AG20443 (cell line): ENCODE measurements at places on chromosomes 2 and 18.

GRCh38 chr18:42373584-42373983 is 418.6 kb downstream of the PIK3C3 start:
- no peak for DNase-seq

DNA sequence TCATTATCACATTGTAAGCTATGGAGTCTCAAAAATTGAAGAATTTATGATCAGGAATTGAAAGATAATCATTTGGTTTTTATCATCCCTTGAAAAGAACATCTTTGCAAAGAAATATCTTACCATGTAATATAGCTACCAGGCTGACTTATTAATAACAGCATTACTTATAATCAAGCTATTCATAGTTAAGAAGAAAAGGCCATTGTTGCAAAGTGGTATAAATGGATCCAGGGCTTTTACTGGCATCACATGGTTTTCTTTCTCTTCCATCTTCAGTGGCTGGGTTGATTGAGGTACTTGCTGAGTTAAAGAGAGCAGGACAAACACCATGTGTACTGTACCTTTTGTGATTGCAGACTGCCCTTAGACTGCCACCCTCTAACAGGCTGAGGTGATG is 39.6 kb downstream of the MFSD6 start:
- DNase-seq, result no peak

DNA sequence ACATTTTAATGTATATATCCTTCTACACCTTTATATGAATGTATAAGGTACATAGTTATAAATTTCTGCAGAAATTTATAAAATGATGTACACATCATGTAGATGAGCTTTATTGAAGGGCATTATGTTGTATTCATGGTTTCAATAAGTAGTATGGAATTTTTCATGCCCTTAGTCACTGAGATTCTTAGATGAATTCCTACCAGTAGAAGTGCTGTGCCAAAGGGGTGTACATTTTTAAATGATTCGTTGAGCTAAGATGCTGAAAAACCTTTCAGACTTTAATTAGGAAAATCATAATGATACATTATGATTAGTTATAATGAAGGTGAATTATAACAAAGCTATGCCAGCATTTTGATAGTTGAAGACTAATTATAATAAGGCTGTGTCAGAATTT is 115.2 kb downstream of the ZNF236 start:
- no peak for DNase-seq

DNA sequence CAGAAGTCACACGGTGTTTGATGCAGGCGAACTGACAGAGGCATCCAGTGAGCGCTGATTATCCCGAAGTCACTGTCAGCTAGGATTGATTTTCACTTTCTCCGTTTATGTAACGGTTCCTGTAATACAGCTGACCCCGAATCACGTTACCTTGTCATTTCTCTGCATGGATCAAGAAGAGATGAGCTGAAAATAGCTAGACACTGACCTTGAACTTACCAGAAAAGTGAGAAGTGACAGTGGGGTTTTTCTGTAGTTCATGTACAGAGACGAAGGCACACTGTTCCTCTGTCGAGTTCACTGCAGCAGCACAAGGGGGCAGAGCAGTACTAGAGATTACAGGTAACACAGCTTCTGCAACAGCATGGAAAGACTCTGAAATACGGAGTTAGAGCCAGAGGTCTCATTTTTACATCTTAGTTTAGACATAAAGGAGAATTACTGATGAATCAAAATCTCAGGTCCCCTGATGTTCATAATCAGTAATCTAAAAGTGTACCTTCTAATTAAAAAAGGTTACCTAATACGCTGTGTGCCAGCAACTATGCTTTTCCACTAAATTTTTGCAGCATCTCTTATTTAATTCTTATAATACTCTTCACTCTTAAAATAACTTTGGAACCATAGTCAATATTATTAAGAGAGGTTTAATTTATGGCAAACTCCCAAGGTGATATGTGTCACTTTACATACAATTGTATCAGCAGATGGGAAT is 33.1 kb downstream of the ARHGAP15 start:
- DNase-seq, result peak; percentile 14

DNA sequence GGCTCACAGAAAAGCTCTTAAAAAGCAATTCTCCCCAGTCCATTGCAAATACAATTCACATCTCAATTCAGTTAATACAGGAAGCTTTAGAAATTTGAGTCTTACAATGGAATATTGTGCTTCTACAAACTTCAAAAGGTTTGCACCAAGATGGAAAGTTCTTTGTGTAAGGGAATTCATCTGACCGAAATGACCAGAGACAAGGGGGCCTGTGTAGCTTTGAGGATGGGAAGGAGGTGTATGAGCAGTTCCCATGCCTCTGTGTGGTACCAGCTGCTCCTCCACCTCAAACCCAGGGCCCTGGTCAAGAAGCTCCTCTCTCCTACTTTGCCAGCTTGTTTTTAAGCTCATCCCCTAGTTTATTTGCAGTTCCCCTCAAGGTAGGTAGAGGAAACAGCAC is 312.8 kb upstream of the PKDCC start:
- no peak for DNase-seq

GRCh38 chr2:84393829-84394228 is 65.3 kb downstream of the SUCLG1 start:
- peak; percentile 20 for DNase-seq

GRCh38 chr2:219765231-219765911 is 137.9 kb downstream of the SLC4A3 start:
- DNase-seq, result no peak

- no peak for DNase-seq
These were observed 83.1 kb upstream of the KLF7 start for GRCh38 chr2:207248702-207249377.

GRCh38 chr2:233413559-233414272 is 59.4 kb downstream of the DGKD start:
- DNase-seq, result peak; percentile 84

- DNase-seq, result peak; percentile 12
These were observed 13.0 kb downstream of the MCM6 start for GRCh38 chr2:135863233-135863632.

GRCh38 chr2:41741951-41742595 is 305.7 kb upstream of the PKDCC start:
- no peak for DNase-seq

- DNase-seq, result peak; percentile 15
These were observed 260.3 kb downstream of the AFF3 start for GRCh38 chr2:99881901-99882591.

GRCh38 chr2:44546459-44547127 is 184.8 kb downstream of the CAMKMT start:
- no peak for DNase-seq

- DNase-seq, result no peak
These were observed 151.5 kb downstream of the ASB1 start for GRCh38 chr2:238578256-238578655.

GRCh38 chr2:214410918-214411554 is at the start of gene VWC2L:
Gene VWC2L (plus strand): TSS chr2:214411054. CDS start chr2:214414194, 3,140 bp downstream.
- DNase-seq, result peak; percentile 84

GRCh38 chr2:46554397-46554796 is 75.0 kb downstream of the TMEM247 start:
- DNase-seq, result peak; percentile 34

- DNase-seq, result peak; percentile 61
These were observed 22.3 kb downstream of the EFEMP1 start for GRCh38 chr2:55901322-55901721.

DNA sequence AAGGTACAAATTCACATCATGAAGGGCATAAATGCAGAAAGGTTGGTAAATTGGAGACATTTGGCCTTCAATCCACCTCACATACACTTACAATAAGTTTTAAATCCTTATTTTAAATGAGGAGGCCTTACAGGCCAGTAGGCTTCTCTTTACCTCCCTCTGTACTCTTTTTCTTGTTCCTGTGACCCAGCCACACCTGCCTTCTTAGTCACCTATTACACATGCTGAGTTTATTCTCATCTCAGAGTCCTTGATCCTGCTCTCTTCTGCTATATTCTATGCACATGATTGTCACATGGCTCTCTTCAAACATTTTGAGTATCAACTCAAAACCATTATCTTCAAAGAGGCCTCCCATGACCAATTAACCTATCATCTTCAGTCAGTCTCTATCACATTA is 491.5 kb downstream of the SATB2 start:
- DNase-seq, result no peak

GRCh38 chr2:60962528-60962927 is 55.0 kb upstream of the PEX13 start:
- no peak for DNase-seq

DNA sequence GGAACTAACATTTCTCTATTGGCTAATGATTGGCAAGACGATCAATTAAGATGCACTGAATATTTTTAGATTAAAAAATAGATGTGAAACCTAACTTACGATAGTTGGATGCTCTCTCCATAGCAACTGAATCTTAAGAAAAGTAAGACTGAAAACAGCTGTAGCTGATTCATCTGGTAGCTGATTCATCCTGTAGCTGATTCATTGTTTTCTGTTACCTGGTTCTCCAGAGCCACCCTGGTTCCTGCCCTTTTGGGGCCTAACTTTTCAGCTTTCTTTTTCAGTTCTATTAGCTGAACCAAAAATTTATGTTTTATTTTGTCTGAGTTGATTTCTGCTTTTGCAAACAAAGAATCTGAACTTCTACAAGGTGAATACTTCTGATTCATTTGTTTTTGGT is 22.7 kb upstream of the SPR start:
- peak; percentile 48 for DNase-seq

DNA sequence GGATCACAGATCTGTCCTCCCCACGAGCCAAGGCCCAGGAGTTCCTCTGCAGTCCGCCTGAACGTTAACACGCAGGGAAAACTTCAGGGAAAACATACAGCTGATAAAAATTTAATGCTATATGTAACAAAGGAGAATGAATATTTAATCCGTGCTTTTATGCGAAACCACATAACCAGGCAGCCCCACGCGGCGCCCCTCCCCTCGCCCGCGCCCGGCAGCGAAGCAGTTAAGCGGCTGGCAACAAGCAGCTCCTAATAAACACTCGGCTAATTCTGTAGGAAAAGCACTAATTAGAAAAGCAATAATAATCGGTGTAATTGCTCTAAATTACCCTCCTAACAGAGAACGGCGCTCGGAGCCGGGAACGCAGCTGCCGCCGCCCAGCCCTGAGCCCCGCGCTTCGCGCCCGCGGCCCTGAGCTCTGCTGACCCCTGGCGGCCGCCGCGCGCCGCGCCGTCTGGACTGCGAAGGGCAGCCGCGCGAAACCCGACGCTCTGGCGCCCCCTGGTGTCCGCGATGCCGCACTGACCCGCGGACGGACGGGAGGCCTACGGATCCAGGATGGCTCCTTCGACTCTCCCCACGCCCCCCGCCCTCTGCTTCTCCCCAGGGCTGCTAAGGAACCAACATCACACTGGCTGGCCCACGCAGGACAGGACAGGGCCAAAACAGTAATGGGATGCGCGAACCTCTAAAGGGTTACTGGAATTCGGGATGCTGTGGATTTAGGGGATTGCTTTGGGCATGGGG is 181.4 kb downstream of the SMAD2 start:
- DNase-seq, result peak; percentile 97
